NCI-H2029 treated with DMSO at 0.1 percent for 48 hours (cell line): ENCODE measurements at places on chromosomes 6 and 20.

DNA sequence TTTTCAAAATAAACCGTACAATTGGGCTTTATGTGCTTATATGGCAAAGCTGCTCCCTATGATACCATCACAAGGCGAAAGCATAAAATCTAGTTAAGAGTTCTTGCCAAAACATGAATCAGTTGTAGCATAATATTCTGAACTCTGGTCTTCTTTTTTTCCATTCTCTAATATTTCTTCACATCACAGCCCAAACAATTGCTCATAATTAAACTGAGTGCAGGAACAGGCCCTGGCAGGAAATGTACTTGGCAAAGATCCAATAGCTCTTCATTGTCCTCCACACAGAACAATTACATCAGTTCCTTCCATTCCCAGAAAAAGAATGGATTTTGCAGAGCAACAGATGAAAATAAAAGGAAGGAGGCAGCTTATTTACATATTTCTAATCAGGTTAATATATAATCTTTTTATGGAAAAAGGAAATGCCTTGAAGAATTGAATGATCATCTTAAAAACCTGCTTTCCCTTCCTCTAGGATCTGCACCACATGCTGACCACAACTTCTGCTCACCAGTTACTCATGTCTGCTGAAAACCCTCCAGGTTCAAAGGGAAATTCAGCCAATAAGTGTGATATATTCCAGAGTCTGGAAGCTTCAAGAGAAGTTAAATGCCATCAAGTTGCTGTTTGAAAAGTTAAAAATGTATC lies 123.3 kb upstream of the COL21A1 start:
- DNase-seq: peak; percentile 92

- no peak for DNase-seq
These were observed 75.2 kb downstream of the WDR27 start for GRCh38 chr6:169626649-169627048.

- no peak for DNase-seq
These were observed 159.1 kb upstream of the PREP start for GRCh38 chr6:105562027-105562426.

DNA sequence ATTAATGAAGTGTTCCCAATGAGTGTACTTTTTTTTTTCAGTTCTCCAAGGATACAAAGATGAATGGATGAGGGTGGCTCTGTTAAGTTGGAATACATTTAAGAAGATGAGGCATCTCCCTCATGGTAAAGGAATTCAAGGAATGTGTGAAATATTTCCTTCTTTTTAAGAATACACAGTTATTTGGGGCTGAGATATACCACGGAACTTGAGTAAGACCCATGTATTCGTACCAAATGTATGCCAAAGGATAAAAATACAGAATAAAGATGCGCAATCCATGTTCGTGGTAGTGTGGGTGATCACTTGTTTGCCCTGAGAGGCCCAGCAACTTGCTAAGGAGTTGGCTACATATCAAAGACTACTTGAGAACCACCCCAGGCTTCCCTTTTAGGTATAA lies 164.2 kb upstream of the TCF21 start:
- no peak for DNase-seq

DNA sequence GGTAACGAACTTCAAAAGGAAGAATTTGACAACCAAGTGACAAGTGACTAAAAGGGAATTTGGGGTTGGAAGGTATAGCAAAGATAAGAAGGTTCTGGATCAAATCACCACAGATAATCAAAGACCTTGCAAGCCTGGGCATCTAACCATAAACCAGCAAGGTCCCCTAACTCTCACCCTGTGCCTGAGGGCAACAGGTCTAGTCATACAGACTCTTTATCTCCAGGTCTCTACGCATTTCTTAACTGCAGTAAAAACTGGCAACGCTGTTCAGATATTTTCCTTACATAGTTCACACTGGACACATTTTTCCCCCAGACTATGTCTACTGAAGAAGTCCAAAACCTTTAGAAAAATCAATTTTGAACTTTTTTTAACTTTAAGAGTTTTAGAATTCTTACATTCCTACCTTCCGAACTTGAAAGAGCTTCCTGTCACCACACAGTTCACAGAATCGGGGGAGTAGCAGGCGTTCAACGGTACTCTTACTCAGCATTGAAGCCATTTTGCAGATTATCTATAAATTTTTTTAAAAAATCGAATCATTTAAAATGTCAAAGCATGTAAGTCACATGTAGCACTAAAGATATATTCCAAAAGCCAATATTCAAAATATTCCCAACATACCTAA lies 23.0 kb upstream of the ANKRD60 start:
- no peak for DNase-seq

DNA sequence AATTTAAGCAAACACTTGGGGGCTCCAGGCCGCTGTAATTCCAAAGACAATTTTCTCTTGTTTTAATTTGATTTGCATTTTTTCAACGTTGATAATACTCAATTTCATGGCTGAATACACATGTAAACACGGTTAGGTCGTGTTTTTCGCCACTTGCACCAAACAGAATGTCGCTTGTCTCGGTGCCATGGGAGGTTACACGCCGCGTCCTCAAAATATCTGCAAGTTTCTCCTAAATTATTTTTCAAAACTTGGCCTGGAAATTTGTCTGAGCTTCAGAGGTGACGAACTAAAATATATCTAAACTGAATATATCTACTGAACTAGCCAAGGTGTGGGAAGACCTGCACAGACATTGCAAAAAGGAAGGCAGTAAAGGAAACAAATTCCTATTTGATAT lies 15.0 kb downstream of the FOXA2 start:
- DNase-seq: no peak

DNA sequence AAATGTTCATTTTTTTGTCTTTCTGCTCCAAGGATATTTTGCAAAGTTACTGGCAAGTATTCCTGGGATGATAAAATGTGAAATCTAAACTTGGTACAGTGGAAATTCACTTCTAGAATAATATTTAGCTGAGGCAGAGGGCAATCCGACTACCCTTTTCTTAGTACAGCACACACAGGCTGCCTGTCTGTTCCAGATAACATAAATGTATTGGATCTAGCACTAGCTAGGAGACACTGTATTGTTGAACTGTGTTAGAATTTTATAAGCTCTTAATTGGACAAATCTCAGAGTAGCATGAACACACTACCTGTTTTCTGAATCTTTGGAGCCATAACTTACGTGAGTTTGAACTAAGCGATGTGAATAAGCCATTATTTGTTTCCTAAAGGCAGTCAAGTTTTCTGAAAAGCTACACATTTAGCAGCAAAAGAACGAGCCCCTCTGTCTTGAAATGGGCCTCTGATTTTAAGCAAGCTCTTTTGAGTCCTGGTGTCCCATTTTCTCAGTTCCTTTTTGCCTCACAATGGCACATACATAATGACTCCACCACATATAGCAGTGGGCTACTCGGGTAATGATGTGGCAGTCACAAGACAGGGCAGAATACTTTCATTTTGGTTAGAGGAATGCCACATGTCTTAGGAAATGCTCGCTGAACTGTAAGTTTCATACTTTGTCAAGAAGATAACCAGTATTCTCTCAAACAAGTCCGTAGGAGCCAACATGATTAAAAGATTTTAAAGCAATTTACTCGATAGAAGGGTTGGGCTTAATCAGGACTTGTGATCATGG lies 116.5 kb upstream of the ESR1 start:
- no peak for DNase-seq

- DNase-seq: no peak
These were observed 38.4 kb upstream of the CCDC167 start for GRCh38 chr6:37538107-37538506.

DNA sequence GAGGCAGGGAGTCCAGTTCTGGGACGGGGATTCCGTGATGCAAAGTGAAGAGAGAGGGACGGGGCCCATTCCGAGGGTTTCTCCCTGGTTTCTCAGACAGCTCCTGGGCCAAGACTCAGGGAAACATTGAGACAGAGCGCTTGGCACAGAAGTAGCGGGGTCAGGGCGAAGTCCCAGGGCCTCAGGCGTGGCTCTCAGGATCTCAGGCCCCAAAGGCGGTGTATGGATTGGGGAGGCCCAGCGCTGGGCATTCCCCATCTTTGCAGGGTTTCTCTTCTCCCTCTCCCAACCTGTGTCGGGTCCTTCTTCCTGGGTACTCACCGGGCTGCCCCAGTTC lies 35.9 kb upstream of the HLA-G start:
- DNase-seq: no peak

- no peak for DNase-seq
These were observed 127.9 kb upstream of the FOXO3 start for GRCh38 chr6:108432792-108433191.

DNA sequence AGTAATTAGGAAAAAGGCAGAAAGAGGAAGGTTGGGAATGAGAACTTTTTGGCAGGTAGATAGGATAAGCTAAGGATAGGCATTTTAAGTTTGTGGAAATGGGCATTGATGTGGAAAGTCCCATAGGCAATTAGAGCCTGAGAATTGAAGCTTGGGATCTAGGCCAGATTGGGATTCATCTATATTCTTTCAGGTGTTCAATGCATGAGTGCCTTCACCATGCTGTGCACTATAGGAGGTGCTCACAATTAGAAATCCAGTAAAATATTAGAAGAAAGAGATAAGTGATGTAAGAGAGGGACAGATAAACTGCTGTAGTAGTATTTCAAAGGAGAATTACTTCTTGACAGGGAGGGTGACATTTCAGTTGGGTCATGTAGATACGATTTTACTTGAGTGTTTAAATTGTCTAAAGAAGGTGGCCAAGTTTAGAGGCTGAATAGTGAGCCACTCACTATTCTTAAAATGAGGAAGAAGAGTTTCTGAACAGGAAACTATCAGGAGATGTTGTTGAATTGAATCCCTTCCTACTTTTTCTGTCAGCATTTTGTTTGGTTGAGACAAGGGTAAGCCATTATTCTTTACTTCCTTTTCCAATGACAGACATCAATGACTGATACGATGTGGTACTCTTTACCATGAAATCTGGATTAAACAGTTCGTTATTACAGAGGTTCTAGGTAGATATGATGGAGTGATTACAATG lies 31.0 kb upstream of the CTAGE9 start:
- no peak for DNase-seq

DNA sequence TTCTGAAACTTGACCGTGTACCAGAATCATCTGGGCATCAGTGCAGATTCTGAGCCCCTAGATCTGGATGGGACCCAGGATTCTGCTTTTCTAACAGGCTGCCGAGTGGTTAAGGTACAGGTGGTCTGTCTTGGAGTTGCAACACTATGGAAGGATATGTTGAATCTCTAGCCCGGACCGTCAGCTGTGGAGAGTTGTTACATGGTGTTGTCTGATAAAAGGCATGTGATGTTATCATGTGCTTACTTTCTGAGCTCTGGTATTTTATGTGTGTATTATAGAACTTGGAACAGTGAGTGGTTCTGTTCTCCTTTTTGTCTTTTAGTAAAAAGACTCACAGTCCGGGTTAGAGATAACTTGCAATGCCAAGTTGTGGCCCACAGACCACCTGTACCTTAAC lies 123.0 kb downstream of the JARID2 start:
- DNase-seq: no peak

GRCh38 chr20:38152621-38153221 lies 12.3 kb downstream of the TGM2 start:
- no peak for DNase-seq

GRCh38 chr6:184161-184700 lies 108.1 kb upstream of the DUSP22 start:
- no peak for DNase-seq
